ENCODE measurements at places on chromosomes 12 and 14.

- DNase-seq = no peak
These were observed 12.4 kb upstream of the SYNDIG1L start for GRCh38 chr14:74438351-74438915.

GRCh38 chr14:24426150-24426911, 3.1 kb downstream of the CBLN3 start:
- DNase-seq = no peak

DNA sequence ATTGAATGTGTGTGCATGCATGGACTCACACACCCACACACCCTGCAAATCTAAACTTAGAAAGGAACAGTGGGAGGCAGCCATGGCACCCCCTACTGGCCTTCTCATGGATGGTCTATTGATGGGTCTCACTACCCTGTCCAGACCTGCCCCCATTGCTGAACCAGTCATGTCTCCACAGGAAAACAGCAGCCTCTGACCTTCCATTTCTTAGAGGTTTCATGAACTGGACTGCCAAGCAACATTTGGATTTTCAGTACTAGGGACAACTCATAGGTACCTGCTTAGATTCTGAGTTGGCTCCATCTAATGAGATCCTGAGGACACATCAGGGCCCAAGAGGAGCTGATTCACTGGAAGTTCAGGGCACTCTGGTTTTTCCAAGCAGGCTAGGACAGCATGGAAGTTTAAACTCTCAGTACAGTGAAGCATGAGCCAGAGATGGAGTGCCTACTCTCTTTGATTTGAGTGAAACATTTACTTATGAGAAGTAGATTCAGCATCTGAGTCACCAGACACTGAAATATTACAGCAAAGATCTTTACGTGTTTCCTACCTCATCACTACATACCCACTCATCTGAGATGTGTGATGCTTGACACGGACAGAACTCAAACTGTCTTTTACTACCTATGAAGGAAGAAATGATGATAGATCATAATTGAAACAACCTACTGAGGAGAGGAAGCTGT, 98.9 kb upstream of the PLEKHG7 start:
- DNase-seq = no peak

GRCh38 chr12:3520168-3520567, 29.2 kb downstream of the PRMT8 start:
- no peak for DNase-seq

GRCh38 chr12:120242971-120243699, 22.4 kb downstream of the PXN start:
- DNase-seq = peak; percentile 66
